Endothelial cell (in vitro differentiated cells): ENCODE measurements at places on chromosomes 12 and 14.

GRCh38 chr12:131362291-131363211 lies 348.3 kb upstream of the SFSWAP start:
- DNase-seq = no peak

GRCh38 chr12:90163975-90164374 lies 455.3 kb upstream of the ATP2B1 start:
- DNase-seq = no peak

DNA sequence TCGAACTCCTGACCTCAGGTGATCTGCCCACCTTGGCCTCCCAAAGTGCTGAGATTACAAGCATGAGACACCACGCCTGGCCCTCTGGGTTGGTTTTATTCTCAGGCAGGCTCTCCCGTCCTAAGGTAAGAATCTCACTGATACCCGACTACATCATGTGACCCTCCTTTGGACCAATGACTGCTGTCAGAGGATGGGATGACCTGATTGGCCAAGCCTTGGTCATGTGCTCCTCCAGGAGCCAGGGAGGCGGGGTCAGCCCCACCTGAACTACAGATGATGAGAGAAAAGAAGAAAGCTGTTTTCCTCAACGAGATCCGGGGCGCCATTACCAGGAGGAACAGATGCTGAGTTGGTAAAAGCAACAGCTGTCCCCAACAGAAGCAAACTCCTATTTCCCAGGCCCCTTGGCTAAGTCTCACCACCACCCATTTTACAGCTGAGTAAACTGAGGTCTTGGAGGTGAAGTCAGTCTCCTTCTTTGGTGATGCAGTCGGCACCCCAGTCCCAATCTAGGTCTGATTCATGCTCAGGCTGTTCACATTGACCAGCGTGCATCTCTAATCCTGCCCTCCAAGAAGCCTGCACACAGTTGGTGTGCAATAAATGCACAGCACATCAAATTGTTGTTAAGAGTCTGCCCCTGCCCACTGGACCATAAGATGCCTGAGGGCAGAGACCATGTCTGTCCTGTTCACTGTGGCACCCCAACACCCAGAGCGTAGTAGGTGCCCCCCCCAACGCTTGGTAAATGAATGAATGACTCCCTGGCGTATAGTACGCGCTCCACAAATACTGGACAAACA lies 118.8 kb downstream of the SCARB1 start:
- no peak for DNase-seq

DNA sequence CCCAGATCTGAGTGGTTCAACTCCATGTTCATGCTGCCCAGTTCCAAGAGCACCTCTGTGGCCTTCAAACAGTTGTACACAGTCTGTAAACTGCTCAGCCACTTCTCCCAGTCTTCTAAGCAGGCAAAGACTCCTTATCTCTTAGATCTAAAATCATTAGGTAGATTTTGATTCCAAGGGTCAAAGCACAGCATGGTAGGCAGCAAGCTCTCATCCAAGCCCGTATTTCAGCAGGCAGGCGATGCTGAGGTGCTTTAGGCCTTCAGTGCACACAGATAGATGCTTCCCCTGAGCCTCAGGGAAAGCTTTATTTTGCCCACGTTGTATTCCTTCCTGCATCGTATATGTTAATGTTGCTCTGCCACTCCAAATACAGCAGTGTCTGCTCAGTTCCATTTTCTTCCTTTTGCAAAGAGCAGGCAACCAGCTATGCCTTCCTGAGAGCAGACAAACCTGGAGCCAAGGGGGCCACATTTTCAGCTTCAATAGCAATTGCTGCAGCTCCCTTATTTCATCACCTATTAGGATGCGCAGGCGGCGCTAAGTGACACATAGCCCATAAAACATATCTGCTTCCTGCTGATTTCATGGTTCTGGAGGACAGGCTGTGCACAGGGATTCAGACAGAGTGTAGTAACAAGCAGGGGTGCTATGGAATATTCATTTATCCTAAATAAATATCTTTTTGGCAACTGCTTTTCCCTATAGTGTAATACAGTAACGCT lies 67.5 kb downstream of the ETV6 start:
- no peak for DNase-seq

DNA sequence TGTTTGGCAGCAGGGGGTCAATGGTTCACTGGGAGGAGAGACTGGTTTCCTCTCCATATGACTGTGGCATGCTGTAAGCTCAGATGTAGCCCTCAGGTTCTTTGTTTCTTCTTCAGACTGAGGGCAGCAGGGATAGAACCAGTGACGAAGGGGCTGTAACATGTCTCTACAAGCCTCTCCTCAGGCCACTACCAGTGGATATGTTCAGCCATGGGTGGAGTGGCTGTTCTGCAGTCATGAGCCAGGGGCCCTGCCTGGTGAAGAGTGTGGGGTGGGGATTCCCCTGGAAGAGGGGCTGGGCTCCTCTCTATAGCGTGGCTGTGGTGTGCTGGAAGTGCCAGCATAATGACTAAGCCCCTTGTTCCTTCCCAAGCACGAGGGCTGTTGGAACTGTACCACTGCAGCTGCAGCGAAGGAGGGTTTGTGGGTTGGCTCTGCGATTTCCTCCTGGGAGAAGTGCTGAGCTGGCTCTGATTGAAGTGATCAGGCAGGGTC lies 55.8 kb downstream of the CMAS start:
- no peak for DNase-seq

GRCh38 chr14:93049315-93049714 lies 66.4 kb downstream of the ITPK1 start:
- no peak for DNase-seq

GRCh38 chr12:122004633-122005071 lies 17.0 kb upstream of the BCL7A start:
- DNase-seq = no peak

GRCh38 chr12:42490261-42490842 lies 99.2 kb downstream of the PRICKLE1 start:
- DNase-seq = no peak

GRCh38 chr12:106655577-106655976 lies 72.8 kb downstream of the RFX4 start:
- no peak for DNase-seq

DNA sequence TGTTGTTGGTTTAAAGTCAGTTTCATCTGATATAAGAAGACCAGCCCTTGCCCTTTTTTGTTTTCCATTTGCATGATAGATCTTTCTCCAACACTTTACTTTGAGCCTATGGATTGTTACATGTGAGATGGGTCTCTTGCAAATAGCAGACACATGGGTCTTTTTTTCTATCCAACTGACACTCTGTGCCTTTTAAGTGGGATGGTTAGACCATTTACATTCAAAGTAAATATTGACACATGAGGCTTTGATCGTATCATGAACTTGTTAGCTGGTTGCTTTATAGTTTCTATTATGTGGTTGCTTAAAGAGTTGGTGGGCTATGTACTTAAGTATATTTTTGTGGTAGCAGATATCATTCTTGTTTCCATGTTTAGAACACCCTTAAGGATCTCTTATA lies 213.4 kb upstream of the G2E3 start:
- DNase-seq = no peak

GRCh38 chr12:92784356-92784755 lies 81.6 kb downstream of the PLEKHG7 start:
- DNase-seq = no peak

DNA sequence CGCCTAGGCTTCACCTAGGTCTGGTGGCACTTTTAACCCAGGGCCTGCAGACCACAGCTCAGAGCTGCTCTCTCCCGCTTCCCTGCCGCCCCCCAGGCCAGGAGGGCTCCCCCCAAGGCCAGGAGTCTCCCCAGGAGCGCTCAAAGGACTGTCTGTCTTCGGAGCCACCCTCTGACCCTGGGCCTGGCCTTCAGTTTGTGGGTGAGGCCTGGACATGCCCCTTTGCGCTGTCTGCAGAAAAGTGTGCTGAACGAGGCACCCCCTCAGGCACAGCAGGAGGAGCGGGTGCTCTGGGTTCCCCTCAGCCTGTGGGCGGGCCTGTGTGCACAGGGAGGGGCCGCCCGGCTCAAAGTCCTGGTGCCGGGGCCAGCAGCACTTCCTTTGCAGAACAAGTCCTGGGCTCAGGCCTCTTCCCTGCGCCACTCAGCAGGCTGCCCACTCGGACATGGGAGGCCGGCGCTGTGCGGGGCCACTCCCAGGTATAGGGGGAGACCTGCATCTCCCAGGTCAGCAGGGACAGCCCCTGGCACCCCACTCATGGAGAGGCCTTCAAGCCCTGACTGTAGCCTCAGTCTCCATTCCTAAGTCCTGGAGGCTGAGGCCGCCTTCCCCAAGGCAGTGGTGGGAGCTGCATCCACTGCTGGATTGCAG lies 14.3 kb downstream of the DEGS2 start:
- no peak for DNase-seq

GRCh38 chr14:78104160-78104559 lies 66.0 kb upstream of the NRXN3 start:
- no peak for DNase-seq

- no peak for DNase-seq
These were observed 31.5 kb downstream of the ABCB9 start for GRCh38 chr12:122934722-122935121.
